Stimulated activated CD4-positive, alpha-beta T cell treated with anti-CD3 and anti-CD28 coated beads, Interleukin-1b, Interleukin-23, amount 100 ng/mL, for 1 hour (primary cell): ENCODE measurements at places on chromosomes 16 and 17.

- DNase-seq: no peak
Measured at GRCh38 chr17:63190821-63191370, 224.9 kb downstream of the TANC2 start.

GRCh38 chr17:309361-309888, 43.2 kb downstream of the RPH3AL start:
- DNase-seq: no peak

DNA sequence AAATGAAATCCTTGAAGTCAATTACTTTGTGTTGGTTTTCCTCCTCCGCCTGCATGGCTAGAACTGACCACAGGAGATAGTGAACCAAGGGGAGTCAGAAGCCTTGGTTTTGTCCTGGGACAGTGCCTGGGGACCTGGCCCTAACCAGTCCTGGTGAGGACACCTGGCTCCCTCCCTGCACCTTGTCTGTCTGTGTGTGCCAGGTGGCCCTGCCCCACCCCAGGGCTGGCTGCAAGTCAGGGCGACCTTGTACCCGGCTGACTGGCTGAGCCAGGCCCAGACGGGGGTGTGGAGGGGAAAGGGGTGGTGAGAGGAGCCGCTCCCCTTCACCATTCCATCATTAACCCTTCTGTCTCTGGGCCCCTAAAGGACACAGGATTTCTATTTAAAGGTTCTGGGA, 3.4 kb downstream of the RAPGEFL1 start:
- DNase-seq: no peak

GRCh38 chr16:5020551-5020950, 13.2 kb downstream of the NAGPA start:
- no peak for DNase-seq

GRCh38 chr17:78238823-78239488, 7.5 kb downstream of the TMEM235 start:
- no peak for DNase-seq

- DNase-seq: no peak
Measured at GRCh38 chr17:13583996-13584700, 17.6 kb downstream of the HS3ST3A1 start.

GRCh38 chr17:41678907-41679739, 9.6 kb upstream of the EIF1 start:
- no peak for DNase-seq

GRCh38 chr17:564526-565065, 150.0 kb downstream of the VPS53 start:
- DNase-seq: no peak

- no peak for DNase-seq
Measured at GRCh38 chr17:39231091-39231561, 5.4 kb upstream of the STAC2 start.

DNA sequence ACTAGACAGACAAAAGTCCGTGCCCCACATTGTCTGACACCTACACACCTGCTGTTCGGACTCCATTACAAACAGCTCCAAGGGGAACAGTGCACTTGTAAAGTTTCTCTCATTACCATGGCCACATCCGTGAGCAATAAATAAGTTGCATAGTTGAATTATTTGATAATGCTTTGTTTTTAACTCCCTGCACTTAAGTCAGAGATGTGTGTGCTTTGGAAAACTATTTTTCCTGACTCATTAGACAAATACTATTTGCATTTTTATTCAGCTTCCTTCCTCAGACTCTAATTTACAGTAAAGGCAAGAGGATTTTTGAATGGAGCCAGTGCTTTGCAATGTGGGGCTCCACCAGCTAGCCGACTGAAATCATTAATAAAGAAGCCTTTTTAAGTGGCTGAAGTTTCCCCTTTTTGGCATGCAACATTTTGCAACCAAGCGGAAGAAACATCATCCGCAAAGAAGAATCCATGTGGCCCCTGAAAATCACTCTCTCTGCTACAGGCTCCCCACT, 6.5 kb upstream of the CCL2 start:
- no peak for DNase-seq

GRCh38 chr16:63695347-63695746, 1426.5 kb downstream of the CDH11 start:
- DNase-seq: no peak

GRCh38 chr17:55279788-55280187, 15.0 kb downstream of the HLF start:
- no peak for DNase-seq

DNA sequence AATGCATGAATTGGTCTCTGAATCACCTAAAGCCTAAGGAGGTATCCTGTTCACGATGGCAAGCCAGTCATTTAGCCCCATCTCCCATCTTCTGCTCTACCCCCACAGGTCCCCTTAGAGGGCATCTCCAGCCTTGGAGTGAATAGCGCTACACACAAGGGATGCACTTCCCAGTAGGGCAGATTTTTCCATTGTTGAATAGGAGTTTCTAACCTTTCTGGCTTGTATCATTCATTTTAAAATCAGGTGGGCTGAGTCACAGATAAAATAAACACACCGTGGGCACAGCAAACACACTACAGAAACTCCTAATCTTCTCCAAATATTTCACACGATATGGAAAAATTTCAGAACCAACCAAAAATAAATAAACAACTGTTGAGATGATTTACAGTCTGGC, 201.2 kb upstream of the NOG start:
- DNase-seq: no peak

- no peak for DNase-seq
Measured at GRCh38 chr17:70134777-70135176, 34.6 kb upstream of the KCNJ2 start.

DNA sequence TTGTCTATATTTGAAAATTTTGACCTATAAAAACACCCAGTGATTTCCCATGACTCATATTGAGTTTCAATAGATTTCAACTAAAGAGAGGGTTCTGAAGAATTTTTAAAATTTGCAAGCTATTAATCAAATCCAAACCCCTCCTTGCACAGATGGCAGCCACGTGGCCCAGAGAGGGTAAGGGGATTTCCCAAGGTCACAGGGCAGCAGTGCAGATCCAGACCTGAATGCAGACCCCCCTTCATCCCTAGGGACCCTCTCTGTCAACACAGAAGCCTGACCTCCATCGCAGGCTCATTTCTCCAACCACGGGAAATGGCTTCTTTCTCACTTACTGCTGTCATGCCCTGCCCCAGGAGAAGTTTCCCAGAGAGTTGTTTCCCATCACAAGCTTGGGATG, 24.7 kb upstream of the CES5A start:
- DNase-seq: no peak

GRCh38 chr17:51629232-51629631, 368.9 kb downstream of the UTP18 start:
- no peak for DNase-seq

- DNase-seq: no peak
Measured at GRCh38 chr17:64698725-64699124, 36.6 kb upstream of the SMURF2 start.

GRCh38 chr17:70093163-70093562, 18.1 kb downstream of the KCNJ16 start:
- no peak for DNase-seq

GRCh38 chr17:75551266-75551665, 25.8 kb downstream of the LLGL2 start:
- no peak for DNase-seq

DNA sequence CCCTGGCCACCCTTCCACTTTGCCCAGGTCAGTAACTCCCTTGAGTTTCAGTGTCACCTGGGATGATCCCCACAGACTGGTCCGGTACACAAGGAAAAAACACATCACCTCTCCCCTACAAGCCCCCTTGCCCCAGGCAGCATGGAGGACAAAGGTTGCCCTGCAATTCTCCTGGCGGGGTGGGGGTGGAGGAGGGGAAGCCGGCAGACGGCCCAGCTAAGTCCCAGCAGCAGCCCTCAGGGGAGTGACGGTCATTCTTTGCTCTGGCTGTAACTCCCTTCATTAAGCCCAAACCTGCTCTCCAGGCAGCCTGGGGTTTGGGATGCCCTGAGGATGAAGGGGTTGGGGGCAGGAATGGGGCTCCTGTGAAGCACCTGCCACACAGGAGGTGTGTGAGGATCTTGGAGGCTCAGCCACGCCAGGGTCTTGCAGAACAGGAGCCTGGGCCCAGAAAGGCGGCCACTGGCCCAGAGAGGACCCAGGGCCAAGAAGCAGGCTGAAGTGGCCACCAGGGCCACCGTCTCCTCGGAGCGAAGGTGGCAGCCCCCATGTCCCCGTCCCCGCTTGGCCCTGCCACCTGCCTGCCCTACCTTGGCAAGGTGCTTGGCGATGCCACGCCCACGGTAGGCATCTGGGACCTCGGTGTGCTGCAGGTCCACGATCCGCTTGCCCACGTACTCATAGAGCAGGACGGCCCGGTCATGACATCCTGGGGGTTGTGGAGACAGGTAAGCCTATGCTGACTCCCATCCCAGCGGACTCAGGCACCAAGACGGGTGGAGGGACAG, 9.5 kb downstream of the NATD1 start:
- no peak for DNase-seq

DNA sequence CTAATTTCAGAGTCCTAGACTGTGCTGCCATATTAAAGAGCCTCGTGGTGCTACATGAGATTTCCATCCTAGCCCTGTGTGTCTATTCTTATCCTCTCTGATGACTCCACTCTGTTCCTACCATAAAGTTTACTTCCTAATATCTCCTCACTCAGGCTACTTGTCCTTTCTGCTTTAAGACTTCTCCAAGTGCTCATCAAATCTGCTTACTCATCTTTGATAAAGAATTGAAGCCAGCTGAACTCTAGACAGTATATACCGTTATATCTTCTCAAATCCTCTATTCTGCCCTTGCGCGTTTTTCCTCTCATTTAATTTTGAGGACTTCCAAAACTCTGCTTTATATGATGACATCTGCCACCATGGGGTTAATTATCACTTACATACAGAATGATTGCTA, 539.5 kb downstream of the HAPSTR1 start:
- DNase-seq: no peak

DNA sequence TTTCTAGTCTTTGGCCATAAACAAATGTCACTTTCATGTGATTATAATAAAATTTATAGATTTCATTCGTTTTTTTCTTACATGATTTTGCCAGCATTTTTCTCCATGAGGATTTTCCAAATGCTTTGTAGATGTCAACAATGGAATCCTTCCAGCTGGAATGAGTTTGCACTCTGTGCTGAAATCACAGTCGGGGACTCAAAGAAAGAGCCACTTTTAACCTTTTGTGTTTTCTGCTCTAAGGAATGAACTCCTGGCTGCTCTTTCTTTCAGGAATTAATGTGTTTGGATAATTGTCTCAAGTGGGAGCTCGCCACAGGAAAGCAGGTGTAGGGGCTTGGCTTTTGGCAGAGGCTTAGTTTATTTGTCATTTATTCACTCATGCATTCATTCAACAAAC, 372.3 kb upstream of the SALL1 start:
- DNase-seq: no peak

DNA sequence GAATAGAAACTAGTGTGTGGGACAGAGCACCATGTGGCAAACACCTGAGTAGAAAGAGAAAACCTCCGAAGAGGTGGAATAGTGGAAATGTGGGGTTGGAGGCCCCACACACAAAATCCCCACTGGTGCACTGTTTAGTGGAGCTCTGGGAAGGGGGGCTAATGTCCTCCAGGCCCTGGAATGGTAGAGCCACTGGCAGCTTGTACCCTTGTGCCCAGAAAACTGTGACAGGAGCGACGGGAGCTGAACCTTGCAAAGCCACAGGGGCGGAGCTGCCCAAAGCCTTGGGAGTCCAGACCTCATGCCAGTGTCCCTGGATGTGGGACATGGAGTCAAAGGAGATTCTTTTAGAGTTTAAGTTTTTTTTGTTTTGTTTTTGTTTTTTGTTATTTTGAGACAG, 50.6 kb downstream of the RNF112 start:
- no peak for DNase-seq

DNA sequence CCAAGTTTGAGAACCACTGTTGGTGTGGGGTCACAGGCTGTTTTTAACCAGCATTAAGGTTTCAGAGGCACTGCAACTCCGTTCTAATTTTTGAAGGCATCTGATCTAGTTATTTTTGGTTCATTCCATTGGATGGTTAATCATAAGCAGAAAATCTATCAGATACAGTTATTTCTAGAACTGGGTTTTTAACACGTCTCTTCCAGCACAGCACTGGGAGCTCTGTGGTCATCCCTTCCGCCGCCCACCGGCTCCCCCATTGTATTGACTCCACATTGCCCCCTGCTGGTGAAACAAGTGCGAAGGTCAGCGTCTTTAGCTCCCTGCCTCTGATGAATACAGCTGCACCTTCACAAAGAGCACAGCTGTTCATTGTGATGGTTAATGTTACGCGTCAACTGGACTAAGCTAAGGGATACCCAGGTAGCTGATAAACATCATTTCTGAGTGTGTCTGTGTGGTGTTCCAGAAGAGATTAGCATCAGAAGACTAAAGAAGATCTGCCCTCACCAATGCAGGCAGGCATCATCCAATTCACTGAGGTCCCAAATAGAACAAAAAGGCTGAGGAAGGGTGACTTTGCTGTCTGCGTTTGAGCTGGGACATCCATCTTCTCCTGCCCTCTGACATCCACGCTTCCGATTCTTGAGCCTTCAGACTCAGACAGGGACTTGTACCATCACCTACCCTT, 8.5 kb downstream of the CCL18 start:
- no peak for DNase-seq

- no peak for DNase-seq
Measured at GRCh38 chr16:49866595-49867071, 10.7 kb upstream of the ZNF423 start.
